ENCODE measurements at places on chromosomes 7 and 10.

- DNase-seq = no peak
Measured at GRCh38 chr10:11677480-11677879, 64.7 kb upstream of the ECHDC3 start.

DNA sequence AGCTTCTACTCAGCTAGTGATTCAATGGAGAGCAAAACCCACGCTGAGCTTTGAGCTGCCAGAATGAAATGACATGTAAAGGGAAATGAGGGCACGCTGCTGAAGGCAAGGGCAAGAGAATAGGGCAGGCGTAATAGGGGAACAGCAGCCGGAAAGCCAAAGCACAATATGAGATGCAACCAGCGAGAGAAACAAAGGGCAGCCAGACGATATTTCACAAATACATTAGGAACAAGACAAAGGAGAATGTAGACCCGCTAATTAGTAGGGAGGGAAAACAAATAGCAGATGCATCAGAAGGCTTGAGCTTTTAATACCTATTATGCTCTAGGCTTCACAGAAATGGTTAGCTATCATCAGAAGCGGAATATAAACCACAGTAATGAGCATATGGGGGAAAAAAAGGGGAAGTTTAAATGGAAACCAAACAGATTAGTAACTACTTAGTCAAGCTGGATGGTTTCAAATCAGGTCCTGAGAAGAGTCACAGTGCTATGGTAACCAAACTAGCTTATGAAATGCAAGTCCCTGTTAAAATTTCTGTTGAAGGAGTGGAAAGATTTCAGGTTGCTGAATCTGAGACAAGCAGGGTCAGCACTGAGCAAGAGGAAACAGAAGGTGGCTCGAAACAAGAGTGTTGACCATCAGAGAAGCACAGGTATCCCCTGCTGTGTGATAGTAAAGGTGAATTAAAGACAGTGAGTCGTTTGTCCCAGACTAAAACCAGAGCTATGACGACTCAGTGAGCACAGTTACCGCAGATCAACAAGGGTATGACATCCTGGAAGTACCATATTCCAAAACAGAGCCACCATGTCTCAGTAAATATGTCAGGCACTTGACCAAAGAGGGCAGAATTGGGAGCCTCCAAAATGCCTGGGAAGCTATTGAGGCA is 496.9 kb upstream of the CELF2 start:
- no peak for DNase-seq

GRCh38 chr10:61481597-61481996 is 28.4 kb upstream of the TMEM26 start:
- no peak for DNase-seq

DNA sequence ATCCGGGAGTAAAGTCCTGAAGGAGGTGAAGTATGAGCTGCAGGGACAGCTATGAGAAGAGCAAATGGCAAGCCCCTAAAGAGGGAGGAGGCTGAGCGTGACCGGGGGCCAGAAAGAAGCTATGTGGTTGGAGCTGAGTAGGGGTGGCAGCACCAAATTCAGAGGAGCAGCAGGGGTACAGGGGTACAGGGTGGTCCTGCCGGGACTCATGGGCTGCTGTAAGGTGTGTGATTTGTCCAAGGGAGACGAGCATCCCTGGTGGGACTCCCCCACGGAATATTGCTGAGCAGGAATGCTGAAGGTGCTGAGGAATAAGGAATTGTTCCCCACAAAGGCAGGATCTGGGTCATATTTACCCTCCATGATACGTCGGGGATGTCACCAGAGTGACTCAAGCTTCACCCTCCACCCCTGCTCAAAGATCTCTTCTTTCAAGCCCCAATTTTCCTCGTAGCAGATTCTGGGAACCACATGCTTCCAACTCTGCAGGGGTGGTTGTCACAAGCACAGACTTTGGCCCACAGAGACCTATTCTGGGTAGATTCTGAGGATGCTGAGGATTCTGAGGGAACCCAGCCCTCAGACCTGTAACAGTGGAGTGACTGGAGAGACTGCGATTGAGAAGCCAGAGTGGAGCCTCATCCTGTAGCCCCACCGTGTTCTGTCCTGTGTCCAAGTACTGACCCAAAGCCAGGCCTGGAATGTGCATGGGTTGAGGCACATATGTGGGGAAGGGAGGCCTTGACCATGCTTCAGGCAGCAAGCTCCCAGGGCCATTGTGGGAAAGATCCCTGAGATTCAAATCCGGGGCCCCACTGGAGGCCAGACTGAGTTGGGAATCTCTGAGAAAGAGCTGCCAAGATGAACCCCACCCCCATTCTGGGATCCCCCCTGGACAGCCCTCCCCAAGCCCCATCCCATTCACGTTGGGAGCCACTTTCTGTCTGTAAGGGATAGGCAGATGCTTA is 4.2 kb downstream of the SFTPD start:
- no peak for DNase-seq

DNA sequence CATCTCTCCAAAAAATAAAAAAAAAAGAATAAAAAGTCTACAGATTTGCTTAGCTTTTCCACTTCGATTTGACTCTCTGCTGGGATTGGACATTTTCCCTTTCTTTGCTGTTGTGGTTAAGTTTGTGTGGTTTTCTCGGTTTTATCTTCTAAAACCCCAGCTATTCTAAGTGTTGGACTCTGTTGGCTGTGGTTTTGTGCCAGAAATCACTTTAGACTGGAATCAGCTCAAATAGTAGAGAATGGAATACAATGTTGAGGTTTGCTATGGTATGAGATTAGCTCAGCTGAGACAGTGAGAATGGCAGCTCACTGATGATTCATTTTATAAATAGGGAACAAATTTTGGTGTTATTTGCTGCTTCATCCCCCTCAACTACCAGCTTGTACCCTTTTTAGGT is 116.0 kb downstream of the BUB3 start:
- peak; percentile 93 for DNase-seq

DNA sequence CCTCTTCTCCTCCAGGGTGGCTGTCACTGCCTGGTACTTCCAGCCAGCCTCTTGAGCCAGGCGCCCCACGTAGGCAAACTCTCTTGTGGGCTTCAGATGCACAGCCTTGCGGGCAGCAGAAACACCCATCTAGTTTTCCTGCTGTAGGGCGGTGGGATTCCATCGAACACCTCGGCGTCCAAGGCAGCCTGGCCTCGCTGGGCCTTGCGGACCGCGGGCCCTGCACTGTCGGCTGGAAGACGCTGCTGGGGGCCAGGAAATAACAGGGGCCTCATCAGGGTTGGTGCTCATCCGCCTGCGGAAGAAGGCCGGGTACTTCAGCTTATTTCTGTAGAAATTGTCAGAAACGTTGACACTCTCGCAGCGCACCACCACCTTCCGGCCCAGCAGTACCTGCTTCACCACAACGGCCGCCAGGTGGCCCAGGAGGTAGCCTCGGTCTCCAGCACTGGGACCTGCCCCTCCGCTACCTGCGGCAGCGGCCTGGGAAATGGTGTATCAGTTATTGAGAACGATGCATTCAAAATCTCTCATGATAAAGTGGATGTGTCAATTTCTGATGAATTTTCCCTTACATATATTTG is 61.1 kb downstream of the WDFY4 start:
- DNase-seq = no peak

DNA sequence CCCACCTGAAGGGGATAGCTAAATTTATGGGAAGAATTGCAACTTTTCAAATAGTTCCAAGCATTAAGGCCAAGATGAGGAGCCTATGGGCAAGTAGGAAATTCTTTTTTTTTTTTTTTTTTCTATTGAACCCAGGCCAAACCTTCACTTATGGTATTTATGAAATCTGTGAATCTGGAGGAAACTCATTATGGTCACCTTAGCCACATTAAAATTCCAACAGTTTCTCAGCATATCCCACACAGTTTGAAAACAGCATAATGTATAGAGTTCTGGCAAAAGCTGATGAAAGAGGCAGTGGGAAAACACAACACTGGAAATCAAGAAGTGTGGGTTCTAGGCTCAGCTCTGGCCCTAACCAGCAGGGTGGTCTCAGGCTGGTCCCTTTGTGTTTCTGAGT is 236.9 kb downstream of the PTEN start:
- no peak for DNase-seq

- no peak for DNase-seq
Measured at GRCh38 chr10:130636313-130636930, 500.2 kb downstream of the GLRX3 start.
